ENCODE measurements at places on chromosomes 13 and 19. TPM values are rescaled to one million over a fixed set of nuclear protein-coding genes. Genes with fewer than 3 reads are reported as not detected.

DNA sequence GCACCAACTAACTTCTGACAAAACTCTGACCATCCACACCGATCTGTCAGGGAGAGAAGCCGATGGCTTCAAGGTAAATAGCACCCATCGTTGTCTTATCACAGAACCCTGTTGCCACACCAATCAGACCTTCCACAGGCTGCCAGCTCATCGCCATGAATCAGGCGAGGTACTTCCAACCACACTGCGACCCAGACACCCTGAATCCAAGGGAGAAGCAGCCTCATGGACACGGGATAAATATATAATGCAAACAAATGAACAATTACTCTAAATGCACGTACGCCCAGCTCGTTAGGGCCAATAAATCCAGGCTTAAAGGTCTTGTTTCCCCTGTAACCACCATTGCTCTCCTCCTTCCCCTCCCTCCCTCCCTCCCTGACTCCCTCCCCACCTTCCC is 20.8 kb downstream of the RANBP3 start:
- no peaks in the 10 kb centered on the region for H3K36me3 ChIP-seq
- peaks cover 70% of the 10 kb centered on the region for H3K4me1 ChIP-seq
- no peak overlapping the region for H3K4me3 ChIP-seq

DNA sequence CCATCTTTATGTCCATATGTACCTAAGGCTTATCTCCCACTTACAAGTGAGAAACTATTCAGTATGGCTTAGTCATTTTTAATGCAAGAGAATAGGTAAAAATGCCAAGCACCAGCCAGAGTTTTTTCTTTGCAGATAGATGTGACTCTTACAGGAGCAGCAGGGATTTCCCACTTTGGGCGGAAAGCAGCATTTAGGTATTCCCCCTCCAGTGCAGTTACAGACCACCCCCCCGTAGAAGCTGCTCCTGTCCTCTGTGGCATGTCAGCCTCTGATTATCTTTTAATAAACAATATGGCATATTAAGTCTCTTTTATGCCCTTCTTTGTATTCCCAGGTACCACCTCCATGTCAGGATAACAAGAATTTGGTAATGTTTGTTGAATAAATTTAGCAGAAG is 24.7 kb upstream of the USPL1 start:
- no peaks in the 10 kb centered on the region for H3K36me3 ChIP-seq
- H3K4me1 ChIP-seq, result no peaks in the 10 kb centered on the region
- DNase-seq, result no peak
- H3K4me3 ChIP-seq, result no peak overlapping the region

DNA sequence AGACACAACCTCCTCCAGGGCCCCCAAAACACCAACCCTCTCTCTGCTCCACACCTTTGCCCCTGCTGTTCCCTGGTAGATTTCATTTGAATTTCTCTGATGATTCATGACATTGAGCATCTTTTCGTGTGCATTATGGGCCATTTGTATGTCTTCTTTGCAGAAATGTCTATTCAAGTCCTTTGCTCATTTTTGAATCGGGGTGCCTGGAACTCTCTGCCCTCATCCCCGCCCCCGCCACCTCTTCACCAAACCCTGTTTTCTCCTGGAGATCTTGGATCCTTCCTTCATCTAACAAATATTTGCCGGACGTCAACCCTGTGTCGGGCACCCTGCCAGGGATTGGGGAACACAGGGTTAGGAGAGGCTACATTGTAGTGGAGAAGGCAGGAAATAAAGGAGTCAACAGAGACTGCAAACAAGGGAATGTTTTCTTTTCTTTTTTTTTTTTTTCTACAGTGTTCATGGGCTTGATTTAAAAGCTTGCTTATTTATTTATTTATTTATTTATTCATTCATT is 25.5 kb upstream of the SLC1A5 start:
- H3K4me3 ChIP-seq, result no peak overlapping the region
- DNase-seq, result peak; percentile 66
- H3K27ac ChIP-seq, result peak overlapping the region; percentile 38
- H3K27me3 ChIP-seq, result no peaks in the 10 kb centered on the region
- H3K4me1 ChIP-seq, result peaks cover 7% of the 10 kb centered on the region

DNA sequence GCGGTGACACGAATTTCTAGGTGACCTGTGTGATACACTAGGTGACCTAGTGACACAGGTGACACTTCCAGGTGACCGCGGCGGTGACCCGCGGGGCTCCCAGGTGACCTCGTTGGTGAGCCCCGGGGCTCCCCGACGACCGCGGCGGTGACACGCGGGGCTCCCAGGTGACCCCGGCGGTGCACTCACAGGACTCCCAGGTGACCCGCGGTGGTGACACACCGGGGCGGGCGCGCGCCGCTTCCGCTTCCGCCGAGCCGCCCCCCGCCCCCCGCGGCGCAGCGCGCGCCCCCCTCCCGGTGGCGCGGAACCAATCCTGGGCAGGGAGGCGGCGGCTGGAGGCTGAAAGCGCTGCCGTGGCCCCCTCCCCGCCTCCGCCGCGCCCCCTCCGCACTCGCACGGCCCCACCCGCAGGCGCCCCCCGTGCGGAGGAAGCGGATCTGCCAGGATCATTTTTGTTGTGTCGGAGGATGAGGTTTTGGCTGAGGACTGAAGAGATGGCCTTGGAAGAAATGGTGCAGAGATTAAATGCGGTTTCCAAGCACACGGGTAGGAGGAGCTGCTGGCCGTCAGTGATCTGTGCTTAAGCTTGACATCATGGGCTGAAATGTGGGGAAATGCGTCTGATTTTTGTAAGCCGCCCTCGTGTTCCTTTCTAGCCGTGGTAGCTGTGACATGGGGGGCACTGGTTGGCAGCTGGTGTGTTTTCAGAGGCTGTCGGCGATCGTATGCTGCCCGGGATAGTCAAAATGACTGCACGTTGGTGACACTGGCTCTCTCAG is at the start of gene MCF2L:
Gene MCF2L (plus strand): TSS at position 305 of the 782 bp plus-strand sequence. CDS start 166 bp downstream, at position 471.
- peak within 1 kb of the TSS; percentile 54 for H3K4me3 ChIP-seq
- peak within 1 kb of the TSS; percentile 59 for H3K27ac ChIP-seq
- H3K4me1 ChIP-seq, result peaks cover 23% of the 10 kb centered on the region
- no peaks in the 10 kb centered on the region for H3K36me3 ChIP-seq
- H3K27me3 ChIP-seq, result no peaks in the 10 kb centered on the region
- peak; percentile 65 for DNase-seq

- H3K27me3 ChIP-seq, result no peaks in the 10 kb centered on the region
- no peaks in the 10 kb centered on the region for H3K36me3 ChIP-seq
- no peak overlapping the region for H3K4me3 ChIP-seq
- H3K27ac ChIP-seq, result no peak overlapping the region
- peaks cover 7% of the 10 kb centered on the region for H3K4me1 ChIP-seq
Measured at GRCh38 chr13:100611678-100612492, 23.3 kb upstream of the GGACT start.

- H3K36me3 ChIP-seq, result no peaks in the 10 kb centered on the region
- H3K4me3 ChIP-seq, result no peak overlapping the region
- no peak overlapping the region for H3K27ac ChIP-seq
- no peaks in the 10 kb centered on the region for H3K4me1 ChIP-seq
Measured at GRCh38 chr19:18803550-18804138, 12.5 kb upstream of the COMP start.

GRCh38 chr13:57784633-57785032 is 153.1 kb downstream of the PCDH17 start:
- no peak overlapping the region for H3K27ac ChIP-seq
- H3K27me3 ChIP-seq, result no peaks in the 10 kb centered on the region
- no peak overlapping the region for H3K4me3 ChIP-seq
- no peak for DNase-seq

DNA sequence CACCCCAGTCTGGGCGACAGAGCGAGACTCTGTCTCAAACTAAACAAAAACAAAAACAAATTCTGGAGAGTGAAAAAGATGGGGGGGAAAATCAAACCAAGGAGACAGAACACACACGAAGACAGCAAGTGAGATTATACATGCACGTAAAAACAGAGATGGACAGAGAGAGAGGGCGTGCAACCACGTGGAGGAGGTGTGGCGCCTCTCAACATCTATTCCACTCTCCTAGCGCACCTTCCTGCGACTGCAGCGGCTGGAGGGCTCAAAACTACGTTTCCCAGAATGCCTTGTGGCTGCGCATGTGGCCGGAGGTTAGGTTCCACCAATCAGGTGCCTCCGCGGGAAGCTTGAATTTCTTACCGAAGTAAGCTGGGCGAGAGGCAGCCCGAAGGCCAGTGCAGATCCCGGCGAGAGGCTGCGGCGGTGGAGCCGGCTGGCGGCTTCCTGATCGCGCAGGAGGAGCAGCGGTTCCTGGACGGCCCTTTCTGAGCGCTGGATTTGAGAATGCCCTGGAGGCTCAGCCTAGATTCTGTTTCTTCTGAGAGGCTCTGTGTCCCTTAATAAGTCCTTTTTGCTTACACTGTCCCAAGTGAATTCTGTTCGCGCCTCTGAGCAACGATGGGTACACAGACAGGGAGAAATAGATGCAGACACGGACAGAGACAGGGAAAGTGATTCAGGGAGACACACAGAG is 13.1 kb upstream of the NANOS2 start:
- DNase-seq, result peak; percentile 85
- H3K36me3 ChIP-seq, result no peaks in the 10 kb centered on the region
- H3K4me3 ChIP-seq, result no peak overlapping the region
- H3K27me3 ChIP-seq, result no peaks in the 10 kb centered on the region

- H3K27me3 ChIP-seq, result no peaks in the 10 kb centered on the region
- H3K4me1 ChIP-seq, result no peaks in the 10 kb centered on the region
- H3K27ac ChIP-seq, result no peak overlapping the region
- DNase-seq, result no peak
Measured at GRCh38 chr19:57671124-57671895, 2.6 kb downstream of the ZSCAN4 start.

DNA sequence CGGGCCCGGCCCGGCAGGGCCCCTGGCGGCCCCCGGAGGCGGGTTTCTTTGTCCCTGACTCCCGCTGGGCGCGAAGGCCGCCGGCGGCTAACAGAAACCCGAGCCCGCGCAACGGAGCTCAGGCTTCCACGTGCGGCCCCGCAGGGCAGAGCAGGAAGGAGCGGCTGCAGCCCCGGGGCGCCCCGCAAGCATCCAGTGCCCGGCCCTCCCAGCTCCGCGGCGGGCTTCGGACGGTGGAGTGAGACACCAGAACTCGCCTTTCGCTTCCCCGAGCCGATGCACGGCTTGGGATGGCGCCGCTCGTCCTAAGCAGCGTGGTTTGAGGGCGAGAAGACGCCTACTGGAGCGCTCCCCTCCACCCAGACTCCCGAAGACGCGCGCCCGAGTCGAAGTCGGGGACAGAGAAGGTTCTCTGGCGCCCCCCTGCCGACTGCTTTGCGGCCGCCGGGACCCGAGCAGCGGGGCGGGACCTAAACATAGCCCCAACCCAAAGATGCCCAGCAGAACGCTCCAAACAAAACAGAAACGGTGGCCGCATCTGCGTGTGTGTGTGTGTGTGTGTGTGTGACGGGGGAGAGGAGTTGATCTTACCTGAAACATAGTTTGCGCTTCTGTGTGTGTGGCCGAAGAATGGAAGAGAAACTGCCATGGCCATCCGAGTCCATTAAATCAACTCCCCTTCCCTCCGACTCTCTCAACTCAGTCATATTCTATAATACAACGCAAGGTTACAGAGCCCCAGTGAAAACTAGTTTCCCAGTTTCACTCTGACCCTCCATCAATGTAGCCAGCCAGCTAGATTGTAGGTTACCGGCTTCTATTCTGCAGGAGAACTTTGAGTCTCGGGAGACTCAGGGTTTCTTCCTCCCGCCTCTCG is 629 bp upstream of the FGF9 start:
- no peaks in the 10 kb centered on the region for H3K27me3 ChIP-seq
- DNase-seq, result peak; percentile 54
- H3K36me3 ChIP-seq, result no peaks in the 10 kb centered on the region
- peaks cover 26% of the 10 kb centered on the region for H3K4me1 ChIP-seq
- peak overlapping the region; percentile 3 for H3K4me3 ChIP-seq
- no peak overlapping the region for H3K27ac ChIP-seq

DNA sequence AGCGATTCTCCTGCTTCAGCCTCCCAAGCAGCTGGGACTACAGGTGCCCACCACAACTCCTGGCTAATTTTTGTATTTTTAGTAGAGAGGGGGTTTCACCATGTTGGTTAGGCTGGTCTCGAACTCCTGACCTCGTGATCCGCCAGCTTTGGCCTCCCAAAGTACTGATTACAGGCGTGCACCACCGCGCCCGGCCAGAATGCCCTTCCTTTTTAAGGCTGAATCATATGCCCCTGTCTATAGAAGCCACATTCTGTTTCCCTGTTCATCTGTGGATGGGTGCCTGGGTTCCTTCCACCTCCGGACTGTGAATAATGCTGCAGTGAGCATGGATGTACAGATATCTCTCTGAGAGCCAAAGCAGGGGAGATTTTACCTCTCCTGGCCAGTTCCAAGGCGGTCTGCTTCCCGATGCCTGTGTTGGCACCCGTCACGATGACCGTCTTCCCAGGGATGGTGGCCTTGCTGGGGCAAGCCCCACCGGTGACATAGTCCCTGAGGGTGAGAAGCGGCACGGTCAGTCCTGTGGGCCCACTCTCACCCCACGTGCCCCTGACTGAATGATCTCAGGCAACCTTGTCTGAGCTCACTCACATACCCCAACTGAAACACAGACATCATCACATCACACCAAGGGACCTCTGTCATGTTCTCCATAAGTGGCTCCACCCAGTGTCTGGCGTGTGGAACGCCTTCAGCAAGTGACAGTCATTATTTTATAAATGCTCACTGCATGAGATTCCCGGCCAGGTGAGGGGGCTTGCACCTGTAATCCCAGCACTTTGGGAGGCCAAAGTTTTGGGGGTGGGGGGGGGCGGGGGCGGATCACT is 4.0 kb downstream of the RDH13 start:
- H3K27ac ChIP-seq, result no peak overlapping the region
- H3K36me3 ChIP-seq, result peaks cover 42% of the 10 kb centered on the region
- H3K4me1 ChIP-seq, result peaks cover 12% of the 10 kb centered on the region
- DNase-seq, result no peak

DNA sequence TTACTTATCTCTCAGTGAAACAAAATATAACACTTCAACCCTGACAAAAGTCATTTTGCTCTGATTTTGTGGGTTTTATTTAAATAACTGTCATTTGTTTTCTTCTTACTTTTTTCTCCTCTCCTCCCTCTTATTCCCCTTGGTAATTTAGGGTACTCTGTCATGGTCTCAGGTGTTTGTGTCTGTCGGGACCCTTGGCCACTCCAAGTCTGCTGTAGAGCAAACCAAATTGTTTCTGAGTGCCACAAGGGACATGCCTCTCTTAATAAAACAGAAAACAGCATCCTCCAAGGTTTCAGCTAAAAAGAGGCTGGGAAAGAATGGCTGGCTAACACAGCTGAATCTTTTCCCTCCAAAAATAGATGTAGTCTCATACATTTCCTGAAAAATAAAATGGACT is 573.1 kb upstream of the KLF12 start:
- no peaks in the 10 kb centered on the region for H3K36me3 ChIP-seq
- no peak overlapping the region for H3K27ac ChIP-seq
- no peak overlapping the region for H3K4me3 ChIP-seq
- no peaks in the 10 kb centered on the region for H3K4me1 ChIP-seq

DNA sequence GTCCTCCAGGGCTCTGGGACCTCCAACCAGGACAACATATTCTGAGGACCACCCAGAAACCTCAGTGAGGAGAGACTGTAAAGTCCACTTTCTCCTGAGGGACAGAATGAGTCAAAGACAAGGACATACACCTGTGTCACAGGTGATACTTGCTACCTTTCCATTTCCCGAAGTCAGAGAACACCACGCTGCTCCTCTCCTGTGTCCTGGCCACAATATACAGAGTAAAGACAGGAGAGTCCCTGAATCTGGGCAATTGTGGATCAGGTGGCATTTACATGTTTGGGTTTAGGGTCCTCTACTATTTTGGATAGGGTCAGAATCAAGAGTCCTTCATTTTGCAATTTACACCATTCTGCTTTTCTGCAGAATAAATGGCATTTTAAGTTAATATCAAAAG is 4.9 kb downstream of the MED26 start:
- no peaks in the 10 kb centered on the region for H3K27me3 ChIP-seq
- no peak overlapping the region for H3K4me3 ChIP-seq
- no peak overlapping the region for H3K27ac ChIP-seq
- H3K4me1 ChIP-seq, result peaks cover 30% of the 10 kb centered on the region

Gene HIPK4
- 0.27 TPM for total RNA-seq

Gene RASIP1
- 18.3 TPM for total RNA-seq

Gene ZNF221
- total RNA-seq, result 17.2 TPM

Data from thyroid gland (tissue), 4 donors.